ENCODE measurements at places on chromosomes 1 and 21.

- no peak for DNase-seq
Observed at GRCh38 chr1:91700771-91701471, 185.0 kb downstream of the TGFBR3 start.

DNA sequence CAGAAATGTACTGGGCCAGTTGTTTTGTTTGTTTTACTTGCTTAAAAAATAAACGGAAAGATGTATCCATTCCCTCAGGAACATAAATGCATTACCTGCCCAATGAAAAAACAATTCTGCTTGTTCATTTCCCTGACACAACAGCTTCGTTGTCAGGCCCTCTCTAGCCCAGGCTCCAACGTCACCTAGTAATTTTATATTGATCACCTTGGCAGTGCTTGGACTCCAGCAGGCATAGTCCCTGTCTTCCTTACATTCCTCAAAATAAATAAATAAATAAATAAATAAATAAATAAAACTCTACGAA lies 1.2 kb downstream of the CEP170 start:
- DNase-seq = peak; percentile 31

GRCh38 chr1:84689514-84690396 lies 506 bp downstream of the SSX2IP start:
- peak; percentile 63 for DNase-seq

- DNase-seq = no peak
Observed at GRCh38 chr1:239619190-239619589, 232.8 kb downstream of the CHRM3 start.

- no peak for DNase-seq
Observed at GRCh38 chr1:235270625-235271024, 57.4 kb downstream of the ARID4B start.

- no peak for DNase-seq
Observed at GRCh38 chr21:31459457-31459856, 115.4 kb upstream of the TIAM1 start.

DNA sequence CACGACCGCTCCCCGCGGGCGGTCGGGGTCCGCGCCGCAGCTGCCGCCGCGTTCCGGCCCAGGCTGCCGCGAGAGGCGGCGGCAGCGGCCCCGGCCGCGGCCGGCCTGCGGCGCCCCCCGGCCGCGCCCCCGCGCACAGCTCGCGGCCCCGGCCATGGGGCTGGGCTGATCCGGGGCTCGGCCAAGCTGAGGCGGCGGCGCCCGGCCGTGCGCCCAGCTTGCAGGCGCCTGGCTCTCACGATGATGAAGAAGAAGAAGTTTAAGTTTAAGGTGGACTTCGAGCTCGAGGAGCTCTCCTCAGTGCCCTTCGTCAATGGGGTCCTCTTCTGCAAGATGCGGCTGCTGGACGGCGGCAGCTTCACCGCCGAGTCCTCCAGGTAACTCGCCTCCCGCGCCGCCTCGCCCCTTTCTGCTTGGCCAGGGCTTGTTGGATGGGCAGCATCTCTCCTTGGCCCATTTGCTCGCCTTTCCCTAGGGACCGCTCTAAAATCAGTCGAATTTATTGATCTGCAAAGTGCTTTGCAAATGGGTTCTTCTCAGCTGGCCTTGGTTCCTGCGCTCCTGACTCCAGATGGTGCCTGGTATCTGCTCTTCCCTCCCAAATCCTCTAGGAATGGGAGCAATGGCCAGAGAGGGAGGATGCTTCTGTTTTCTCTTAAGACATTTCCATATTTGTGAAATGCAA lies 431 bp downstream of the EEIG2 start:
- DNase-seq = peak; percentile 75
